HAP-1 (cell line): ENCODE measurements at places on chromosomes 7 and 10.

DNA sequence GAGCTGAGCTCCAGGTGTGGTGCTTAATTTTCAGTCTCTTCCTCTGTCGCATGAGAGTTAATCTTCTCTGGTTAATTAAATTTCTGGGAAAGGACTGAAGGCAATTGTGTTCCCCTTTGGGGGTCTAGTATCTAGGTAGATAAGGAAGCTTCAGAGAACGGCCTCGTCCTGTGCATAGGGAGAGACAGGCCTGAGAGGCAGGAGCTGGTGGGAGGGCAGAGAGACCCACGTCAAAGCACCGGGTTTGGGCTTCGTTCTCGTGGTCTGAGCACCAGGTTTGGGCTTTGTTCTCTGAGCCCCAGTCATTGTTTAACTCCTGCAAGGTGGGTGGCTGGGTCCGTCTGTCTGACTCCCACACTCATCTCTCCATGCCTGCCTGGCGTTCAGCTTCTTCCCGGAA, 160.8 kb upstream of the PITRM1 start:
- DNase-seq, result no peak

GRCh38 chr7:112452102-112452888, 2.0 kb downstream of the IFRD1 start:
- DNase-seq, result peak; percentile 73

DNA sequence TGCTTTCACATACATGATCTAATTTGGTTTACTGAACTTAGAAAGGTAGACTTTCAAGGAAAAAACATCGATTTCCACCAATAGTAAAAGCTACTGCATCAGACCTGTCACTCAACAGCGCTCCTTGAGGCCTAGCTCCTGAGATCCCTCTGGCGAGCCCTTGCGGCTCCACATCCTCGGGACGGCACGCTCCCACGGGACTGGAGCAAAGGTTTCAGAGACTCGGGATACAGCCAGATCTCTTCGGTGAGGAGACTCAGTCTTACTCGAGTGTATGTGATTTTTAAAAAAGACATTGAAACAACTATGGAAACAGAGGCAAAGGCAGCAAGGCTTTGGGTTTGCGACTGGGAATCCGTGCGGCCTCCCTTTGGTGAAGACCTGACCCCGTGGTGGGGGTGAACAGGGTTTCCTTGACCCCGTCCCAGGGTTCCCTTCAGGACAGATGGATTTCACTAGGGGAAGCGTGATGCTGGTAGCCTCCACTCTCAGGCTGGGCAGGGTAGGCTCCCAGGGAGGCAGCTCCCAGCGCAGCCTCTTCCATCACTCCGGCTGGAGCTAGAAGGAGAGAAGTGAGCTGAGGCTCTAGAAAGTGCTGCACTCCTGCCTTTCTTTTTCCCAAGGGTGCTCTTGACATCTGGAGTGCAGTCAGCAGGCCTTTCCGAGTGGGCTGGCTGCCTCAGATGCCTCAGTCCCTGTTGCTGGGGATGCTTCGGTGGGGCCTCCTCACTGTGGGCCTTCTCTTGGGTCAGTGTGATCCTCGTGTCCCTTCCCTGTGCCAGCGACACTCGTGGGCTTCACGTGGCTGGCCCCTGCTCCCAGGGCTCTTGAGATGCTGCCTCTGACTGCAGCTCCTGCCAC, 5.8 kb upstream of the ATP6V0E2 start:
- DNase-seq, result no peak

DNA sequence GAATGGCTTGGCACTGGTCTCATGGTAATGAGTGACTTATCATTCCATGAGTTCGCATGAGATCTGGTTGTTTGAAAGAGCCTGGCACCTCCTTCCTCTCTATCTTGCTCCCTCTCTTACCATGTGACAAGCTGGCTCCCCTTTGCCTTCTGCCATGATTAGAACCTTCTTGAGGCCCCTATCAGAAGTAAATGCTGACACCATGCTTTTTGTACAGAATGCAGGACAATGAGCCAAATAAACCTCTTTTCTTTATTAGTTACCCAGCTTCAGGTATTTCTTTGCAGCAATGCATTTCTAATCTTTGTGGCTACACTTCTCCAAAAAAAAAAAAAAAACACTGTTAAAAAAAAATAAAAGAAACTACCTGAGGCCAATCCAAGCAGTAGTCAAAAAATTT, 17.1 kb upstream of the SLC13A1 start:
- no peak for DNase-seq
